ENCODE measurements at places on chromosomes 7 and 10.

DNA sequence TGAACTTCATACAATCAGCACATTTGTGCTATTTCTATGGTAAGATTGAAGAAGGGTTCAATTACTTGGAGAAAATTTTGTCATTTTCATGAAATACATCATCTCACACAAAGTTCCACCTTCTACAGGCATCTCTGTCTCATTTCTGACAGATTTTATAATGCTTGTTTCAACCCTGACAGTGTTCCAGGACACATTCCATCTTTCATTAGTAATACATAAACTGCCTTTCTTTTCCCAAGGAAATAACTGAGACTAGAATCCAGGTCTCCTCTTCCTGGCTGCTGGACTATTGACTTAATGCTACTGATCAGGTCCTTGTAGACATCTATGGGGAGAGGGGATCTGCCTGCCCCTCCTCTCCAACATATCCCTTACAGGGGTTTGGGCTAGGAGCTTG lies 70.1 kb upstream of the PLPP4 start:
- DNase-seq: no peak

DNA sequence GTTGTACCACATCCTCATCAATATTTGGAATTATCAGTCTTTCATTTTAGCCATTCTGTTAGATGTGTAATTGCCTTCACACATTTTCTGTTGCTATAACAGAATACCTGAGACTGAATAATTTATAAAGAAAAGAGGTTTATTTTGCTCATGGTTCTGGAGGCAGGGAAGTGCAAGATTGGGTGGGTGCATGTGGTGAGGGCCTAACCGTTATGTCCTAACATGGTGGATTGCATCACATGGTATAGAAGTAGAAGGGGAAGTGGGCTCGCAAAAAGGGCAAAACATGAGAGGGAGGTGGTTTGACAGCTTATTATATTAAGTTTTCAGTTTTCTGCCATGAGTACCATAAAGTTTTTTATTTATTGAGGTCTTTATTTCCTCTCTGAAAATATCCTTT lies 452.0 kb downstream of the ARL4A start:
- DNase-seq: no peak

DNA sequence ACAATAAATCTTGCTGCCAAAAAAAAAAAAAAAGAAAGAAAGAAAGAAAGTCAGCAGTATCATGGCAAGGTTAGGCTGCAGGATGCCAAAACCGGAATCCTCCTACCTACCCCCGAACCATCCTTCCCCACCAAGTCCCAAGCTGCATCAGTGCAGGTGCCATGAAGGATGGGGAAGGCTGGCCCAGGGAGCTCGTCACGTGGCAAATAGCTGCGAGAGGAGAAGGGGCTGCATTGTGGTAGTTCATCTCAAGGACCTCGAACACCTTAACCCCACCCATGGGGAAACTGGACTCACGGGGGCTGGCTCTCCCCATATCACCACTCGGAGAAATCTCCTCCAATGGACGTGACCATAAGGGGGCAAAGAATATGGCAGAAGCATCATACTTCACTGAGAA lies 86.2 kb downstream of the TACC2 start:
- DNase-seq: no peak

DNA sequence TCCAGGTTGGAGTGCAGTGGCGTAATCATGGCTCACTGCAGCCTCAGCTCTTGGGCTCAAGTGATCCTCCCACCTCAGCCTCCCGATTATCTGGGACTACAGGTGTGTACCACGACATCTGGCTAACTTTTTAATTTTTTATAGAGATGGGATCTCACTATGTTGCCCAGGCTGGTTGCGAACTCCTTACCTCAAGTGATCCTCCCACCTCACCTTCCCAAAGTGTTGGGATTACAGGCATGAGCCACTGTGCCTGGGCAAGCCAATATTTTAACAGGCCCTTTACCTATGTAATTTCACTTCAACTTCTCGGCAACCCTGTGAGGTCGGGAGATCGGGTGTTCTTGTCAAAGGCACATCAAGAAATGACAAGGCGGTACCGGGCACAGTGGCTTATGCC lies 146.3 kb downstream of the CUX1 start:
- no peak for DNase-seq

DNA sequence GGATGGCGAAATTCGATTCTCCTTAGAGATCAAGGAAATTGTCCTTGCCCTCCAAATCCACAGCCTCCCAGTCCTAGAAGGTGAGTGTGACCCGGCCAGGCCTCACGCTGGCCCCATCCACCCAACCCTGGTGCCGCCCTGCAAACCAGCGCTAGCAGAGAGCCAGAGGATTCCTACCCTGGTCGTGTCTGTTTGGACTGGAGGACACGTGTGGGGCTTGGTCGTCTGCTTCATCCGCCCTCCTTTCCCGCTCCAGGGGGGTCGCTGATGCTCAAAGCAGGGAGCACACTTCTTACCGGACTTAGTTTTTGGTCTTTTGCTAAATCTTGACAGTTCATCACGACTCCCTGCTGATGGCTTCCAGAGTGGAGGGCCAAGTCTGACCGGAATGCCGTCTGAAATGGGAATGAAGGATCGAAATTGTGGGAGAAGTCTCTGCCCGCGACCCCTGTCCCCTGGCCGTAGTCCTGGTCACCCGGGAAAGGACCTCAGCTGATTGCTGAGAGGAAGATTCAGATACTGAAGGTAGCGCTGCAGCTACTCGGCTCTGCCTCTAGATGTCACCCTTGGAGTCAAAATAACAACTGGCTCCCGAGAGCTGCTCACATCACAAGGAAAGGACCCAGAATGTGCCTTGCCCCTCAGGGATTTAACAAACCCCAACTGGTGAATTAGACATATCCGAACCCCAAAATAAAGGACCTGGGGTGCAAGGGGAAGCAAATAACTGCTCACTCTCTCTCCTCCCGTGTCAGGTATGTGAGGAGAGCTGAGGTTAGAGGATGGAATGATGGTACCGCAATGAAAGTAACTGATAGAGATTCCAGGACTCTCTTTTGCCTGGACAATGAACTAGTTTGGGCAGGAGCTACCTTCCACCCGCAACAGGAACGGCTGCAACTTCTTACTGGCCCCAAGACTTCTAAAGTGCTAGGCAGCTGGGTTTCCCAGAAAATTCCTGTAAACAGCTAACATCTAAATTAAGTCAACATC lies 23.5 kb upstream of the ORC5 start:
- peak; percentile 62 for DNase-seq
